Substantia nigra (tissue), 51 donors: ENCODE measurements at places on chromosomes 7 and 10.
A peak's percentile ranks its signal among the peaks of the same experiment; 100 is the strongest.

- no peak for DNase-seq
Observed at GRCh38 chr10:124632064-124632531, 112.1 kb downstream of the FAM53B start.

GRCh38 chr10:131081376-131081775, 230.1 kb downstream of the TCERG1L start:
- no peak for DNase-seq

DNA sequence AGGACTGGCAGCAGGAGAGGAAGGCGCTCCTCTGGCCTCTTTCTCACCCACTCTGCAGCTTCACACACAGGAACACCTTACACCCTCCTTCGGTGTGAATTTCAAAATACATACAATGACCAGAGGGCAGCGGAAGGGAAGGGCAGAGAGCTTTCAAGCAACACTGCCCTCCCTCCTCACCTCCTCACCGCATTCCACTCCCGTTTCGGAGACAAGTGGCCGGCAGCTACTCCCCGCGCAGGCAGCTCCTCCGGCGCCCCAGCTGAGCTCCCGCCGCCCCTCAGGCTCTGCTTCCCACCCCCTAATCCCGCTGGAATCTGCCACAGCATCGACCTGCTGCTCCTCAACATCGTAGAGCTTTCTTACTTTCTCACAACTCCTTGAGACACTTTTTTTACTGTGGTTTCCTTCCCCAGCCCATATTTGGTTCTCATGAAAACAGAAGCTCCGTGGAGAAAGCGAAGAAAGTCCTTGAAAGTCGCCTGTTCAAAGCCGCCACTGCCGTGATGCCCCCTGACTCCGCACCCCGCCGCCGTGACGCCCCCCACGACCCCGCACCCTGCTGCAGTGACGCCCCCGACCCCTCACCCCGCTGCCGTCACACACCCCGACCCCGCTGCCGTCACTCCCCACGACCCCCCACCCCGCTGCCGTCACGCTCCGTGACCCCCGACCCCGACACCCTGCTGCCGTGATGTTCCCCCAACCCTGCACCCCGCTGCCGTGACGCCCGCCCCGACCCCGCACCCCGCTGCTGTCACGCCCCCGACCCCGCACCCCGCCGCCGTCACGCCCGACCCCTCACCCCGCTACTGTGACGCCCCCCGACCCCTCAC, 14.6 kb upstream of the GPER1 start:
- DNase-seq: no peak

- DNase-seq: no peak
Observed at GRCh38 chr10:43952760-43953159, 304.1 kb upstream of the ZNF32 start.

DNA sequence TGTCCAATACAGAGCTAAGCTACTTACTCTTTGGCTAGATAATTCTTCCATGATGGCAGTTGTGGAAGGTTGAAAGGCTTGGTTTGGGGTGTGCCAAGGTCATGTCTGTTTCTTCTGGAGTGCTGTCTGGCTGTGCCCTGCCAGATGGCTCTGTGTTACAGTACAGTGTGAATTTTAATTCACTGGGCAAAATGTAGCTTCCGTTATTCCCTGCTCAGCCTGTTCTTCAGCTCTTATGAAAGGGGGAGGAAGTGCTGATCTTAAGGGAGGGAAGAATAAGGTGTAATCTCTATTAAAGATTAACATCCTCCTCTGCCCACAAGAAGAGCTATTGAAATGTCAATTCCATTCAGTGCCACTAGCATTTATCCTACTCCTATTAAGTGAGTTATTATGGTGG, 52.2 kb downstream of the SND1 start:
- DNase-seq: no peak

- DNase-seq: no peak
Observed at GRCh38 chr7:130622866-130623265, 45.7 kb downstream of the COPG2 start.

GRCh38 chr7:43782768-43783555, 24.5 kb downstream of the BLVRA start:
- DNase-seq: no peak

DNA sequence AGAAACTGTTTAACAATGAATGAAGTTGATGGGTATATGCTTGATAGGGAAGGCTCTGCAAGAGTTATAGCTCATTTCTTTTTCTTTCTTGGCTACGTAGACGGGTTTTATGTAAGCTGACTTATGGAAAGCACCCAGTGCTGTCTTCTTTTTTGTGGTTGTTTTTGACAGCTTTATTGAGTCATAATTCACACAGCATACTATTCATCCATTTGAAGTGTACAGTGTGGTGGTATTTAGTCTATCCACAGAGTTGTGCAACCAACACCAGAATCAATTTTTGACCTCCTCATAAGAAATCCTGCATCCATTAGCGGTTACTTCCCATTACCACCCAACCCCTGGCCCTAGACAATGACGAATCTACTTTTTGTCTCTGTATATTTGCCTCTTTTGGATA, 240.6 kb upstream of the KIAA1217 start:
- no peak for DNase-seq

GRCh38 chr10:33935350-33935749, 600.9 kb upstream of the NRP1 start:
- no peak for DNase-seq

GRCh38 chr10:77120012-77120411, 517.6 kb downstream of the KCNMA1 start:
- no peak for DNase-seq

DNA sequence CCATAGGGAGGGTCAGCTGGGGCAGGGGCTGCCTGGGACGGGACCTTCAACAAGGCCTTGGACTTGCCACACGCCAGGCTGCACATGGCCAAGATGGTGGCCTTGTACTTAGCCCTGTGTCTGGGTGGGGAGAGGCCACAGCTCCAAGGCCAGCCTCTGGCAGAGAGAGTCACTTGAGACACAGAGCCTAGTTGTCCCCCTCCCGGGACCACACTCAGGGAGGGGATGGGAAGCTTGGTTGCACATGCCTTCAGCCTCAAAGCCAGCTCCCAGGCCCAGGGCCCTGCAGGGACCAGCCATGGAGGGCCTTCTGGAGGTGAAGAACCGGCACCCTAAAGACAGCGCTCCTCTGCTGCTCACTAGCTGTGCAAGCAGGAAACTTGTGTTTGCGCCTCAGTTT, 16.7 kb downstream of the MMRN2 start:
- DNase-seq: no peak

- DNase-seq: no peak
Observed at GRCh38 chr7:155964543-155964942, 152.3 kb upstream of the SHH start.

- no peak for DNase-seq
Observed at GRCh38 chr7:69676247-69676646, 78.0 kb downstream of the AUTS2 start.

- DNase-seq: no peak
Observed at GRCh38 chr10:81145975-81146374, 608.3 kb downstream of the SH2D4B start.

GRCh38 chr7:3201306-3201705, 99.7 kb upstream of the SDK1 start:
- DNase-seq: no peak

DNA sequence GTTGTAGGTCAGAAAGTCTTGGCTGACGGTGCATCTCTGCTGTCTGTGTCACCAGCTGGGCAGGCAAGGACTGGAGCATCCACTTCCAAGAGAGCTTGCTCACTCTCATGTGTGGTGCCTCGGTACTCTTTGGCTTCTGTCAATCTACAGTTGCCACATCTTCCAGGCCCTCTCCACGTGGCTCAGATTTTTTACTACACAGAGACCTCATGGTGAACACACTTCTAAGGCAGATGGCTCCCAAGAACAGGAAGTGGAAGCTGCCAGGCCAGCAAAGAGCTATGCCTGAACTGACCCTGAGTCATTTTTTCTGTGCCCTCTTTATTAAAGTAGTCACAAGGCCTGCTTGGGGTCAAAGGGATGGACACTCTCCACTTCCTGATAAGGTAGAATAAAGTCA, 351.5 kb upstream of the AUTS2 start:
- peak; percentile 2 for DNase-seq

DNA sequence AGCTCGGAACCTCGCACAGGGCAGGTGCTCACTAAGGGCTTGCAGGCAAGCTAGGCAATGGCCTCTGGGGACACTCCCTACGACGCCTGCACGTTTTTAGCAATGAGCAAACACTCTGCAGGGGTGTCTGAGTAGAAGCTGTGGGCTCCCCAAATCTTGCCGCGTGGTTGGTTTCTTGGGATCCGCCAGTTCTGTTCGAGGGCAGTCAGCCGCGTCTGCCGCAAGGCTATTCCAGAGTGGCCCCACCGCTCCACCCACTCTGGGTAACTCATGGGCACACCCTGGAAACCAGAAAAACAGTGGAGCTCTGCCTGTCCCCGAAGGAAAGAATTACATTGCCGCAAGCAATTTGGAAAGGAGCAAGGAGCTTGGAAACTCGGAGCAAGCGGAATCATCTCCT, 189.3 kb upstream of the LYZL2 start:
- DNase-seq: no peak

GRCh38 chr7:1257221-1257620, 24.5 kb downstream of the UNCX start:
- no peak for DNase-seq

DNA sequence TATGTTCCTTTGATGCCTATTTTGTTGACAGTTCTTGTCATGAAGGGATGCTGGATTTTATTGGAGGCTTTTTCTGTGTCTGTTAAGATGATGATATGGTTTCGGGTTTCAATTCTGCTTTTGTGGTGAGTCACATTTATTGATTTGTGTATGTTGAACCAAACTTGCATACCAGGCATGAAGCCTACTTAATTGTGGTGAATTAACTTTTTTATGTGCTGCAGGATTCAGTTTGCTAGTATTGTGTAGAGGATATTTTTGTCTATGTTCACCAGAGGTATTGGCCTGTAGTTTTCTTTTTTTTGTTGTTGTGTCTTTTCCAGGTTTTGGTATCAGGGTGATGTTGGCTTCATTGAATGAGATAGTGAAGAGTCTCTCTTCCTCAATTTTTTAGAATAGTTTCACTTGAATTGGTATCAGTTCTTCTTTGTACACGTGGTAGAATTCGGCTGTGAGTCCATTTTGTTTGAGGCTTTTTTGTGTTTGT, 345.9 kb downstream of the KIF20B start:
- no peak for DNase-seq

DNA sequence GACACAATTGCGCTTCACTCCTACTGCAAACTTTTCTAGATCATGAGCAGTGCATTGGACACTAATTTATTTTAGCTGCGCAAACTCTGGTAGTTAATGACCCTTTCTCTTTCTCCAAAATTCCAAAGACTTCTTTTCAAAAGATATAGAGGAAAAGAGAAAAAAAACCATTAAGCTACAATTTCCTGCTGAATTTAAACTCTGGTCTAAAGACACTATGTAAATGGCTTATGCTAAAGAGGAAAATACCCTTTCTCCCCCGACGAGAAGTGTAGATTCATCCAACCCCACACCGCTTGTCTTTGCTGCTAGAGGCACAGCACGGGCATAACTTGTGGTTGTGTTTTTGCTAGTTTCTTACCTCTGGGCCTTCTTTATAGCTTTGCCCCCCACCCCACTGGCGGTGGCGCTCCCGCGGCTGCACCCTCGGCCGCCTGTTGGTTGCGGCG, 84.1 kb downstream of the SNX10 start:
- no peak for DNase-seq

GRCh38 chr7:55488804-55489340, 83.4 kb downstream of the VOPP1 start:
- DNase-seq: no peak

GRCh38 chr7:47481541-47482012, 100.3 kb downstream of the TNS3 start:
- no peak for DNase-seq

DNA sequence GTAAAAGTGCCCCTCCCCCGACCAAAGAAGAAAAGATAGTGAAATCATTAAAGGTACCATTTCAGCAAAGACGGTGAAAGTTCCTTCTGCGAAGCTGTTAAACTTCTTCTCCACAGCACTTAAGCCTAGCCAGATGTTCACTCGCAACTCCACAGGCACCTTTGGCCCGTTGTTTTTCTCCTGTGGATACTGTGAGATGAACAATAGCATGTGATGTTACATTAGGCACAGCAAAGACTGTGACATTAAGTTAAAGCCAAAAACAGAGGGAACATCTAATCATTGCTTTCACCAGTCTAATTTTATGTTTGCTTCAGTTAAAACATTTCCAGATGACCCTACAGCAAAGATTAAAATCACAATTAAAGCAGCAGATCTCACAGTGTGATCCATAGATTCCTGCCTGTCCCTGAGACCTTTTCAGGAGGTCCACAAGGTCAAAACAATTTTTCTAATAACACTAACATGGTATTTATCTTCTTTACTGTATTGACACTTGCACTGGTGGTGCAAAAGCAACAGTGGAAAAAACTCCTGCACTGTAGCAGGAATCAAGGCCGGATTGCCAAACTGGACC, 112.5 kb downstream of the MYOF start:
- DNase-seq: no peak

DNA sequence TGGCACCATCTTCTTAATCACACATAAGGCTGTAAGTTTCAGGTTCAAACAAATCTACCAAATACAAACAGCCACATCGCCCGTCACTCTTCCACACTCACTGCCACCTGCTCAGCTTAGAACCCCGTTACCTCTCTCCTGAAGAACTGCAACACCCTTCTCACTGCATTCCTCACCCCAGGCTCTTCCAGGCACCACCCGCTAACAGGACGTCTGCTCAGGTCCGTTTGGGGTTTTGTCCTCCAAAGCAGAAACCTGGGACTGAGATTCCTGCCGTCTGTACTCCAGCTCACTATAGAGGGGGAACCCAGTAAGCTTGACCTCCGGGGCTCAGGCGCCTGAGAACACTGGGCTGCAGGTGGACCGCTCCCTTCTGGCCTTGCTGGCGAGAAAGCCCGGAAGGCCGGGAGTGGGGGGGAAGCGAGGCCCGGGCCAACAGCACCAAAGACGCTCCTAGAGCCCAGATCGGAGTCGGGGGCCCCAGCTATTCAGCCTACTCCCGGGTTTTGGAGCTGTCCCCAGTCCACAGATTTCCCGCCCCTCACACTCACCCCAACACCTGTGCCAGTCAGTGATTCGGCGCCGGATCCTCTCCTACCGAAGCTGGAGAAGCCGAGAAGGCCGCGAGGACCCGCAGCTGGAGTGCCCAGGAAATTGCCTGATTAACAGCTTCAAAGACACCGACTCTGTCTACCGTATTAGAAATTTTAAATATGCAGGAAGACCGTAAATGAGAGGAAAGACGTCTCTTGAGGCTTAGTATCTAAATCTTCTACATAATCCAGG, at the start of gene AP3M1:
TSS of gene AP3M1 (minus strand) at position 625 of the 786 bp plus-strand sequence. CDS start 12,449 bp downstream, outside the sequence.
- peak; percentile 85 for DNase-seq

- DNase-seq: no peak
Observed at GRCh38 chr7:92762851-92763250, 73.5 kb downstream of the CDK6 start.

- no peak for DNase-seq
Observed at GRCh38 chr10:113610631-113611601, 52.9 kb downstream of the NRAP start.

- no peak for DNase-seq
Observed at GRCh38 chr7:1707756-1708595, 37.9 kb downstream of the ELFN1 start.
